Muscle of back (tissue), 13 donors: ENCODE measurements at places on chromosomes 7 and 10. TPM values are rescaled to one million over a fixed set of nuclear protein-coding genes. Genes with fewer than 3 reads are reported as not detected.

CD36 gene
- polyA plus RNA-seq = 290 TPM

DNA sequence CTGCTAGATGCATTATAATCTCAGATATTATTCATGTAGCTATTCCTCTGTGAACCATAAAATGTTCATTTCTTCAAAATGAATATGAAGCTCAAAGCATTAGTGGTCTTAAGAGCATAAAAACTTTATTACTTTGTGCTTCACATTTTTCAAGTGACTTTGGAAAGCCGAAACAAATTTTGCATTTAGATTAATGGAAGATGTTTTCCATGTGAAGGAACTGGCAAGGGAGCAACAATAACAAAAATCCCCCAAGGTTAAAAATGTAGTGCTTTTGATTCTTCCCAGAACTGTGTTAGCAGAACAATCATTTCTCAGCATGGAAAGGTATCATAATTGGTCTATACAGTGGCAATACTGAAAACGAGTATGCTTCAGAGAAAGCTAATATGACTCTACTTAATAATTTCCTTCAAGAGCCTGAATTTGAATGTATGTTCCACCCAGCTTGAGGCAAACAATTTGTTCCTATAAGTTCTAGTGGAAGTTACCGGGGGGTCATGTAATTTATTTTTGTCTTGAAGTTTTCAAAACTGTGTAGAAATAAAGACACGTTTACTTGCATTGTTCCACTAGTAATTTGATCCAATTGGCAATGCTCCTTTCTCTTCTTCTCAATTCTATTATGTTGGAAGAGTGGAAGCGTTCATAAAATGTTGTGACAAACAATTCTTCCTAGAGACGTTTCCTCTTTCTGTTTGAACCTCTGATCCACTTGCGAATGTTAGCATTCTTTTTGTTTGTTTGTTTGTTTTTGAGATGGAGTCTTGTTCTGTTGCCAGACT lies 665.4 kb downstream of the AUTS2 start:
- DNase-seq = no peak

GRCh38 chr7:139036901-139037300 lies 1.1 kb upstream of the ZC3HAV1L start:
- no peak for DNase-seq

DNA sequence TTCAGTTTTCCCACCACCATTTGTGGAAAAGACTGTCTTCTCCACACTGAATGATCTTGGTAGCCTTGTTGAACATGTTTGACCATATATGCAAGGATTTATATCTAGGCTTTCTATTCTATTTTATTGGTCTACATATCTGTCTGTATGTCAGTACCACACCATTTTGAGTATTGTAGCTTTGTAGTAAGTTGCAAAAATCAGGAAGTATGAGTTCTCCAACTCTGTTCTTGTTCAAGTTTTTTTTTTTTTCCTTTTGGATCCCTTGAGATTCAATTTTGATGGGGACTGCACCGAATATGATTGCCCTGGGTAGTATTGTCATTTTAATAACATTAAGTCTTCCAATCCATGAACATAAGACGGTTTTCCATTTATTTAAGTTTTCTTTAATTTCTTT lies 176.8 kb downstream of the DNAJC1 start:
- no peak for DNase-seq

DNA sequence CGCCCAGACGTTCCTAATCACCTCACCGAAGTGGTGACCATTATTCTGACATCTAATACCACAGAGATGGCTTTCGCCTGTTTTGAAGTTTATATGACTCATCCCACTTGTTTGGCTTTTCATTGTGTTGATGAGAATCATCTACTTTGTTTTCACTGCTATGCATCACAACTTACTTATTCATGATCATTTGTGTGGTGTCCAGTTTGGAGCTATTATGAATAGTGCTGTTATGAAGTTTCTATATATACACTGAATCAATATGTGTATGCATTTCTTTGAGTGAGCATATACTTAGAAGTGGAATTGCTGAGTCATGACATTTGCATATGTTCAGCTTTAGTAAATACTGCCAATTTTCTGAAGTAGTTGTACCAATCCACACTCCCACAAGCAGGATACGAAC lies 38.6 kb upstream of the TNKS2 start:
- no peak for DNase-seq

- DNase-seq = no peak
Observed at GRCh38 chr7:128161466-128162125, 79.5 kb upstream of the LEP start.

DNA sequence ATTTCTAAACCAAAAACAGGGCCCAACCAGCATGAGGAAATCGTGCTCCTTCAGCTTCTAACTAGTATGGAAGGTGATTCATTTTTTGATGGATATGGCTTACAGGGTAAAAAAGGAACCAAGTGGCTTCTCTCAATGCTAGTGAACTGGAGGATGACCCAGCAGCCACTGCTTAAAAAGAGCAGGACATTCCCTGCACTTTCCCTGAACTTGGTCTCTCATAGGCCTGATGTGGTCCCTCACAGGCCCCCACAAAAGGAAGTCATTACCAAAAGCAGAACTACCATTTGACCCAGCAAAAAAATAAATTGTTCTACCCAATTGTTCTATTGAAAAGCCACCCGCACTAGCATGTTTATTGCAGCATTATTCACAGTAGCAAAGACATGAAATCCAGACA lies 188.8 kb downstream of the CALN1 start:
- DNase-seq = no peak

DNA sequence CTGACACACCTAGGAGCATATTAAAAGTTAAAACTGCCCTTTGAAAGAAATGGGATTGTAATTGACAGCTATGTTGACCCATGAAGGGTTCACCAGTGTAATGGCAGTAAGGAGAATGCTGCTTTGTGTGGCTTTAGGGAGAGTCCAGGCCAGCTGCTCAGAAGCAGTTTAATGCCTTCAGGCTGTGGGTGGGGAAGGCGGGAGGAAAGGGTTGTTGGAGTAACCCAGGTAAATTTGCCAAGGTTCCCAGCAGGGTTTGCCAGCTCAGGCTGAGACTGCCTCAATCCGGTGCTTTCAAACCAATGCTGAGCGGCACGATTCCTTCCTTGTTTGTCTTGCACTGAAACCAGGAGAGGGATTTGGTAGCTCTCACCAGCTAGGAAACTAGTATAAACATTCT lies 637.2 kb downstream of the INHBA start:
- DNase-seq = no peak
